Fibroblast of skin of left biceps (primary cell): ENCODE measurements at places on chromosomes 16 and 17.

DNA sequence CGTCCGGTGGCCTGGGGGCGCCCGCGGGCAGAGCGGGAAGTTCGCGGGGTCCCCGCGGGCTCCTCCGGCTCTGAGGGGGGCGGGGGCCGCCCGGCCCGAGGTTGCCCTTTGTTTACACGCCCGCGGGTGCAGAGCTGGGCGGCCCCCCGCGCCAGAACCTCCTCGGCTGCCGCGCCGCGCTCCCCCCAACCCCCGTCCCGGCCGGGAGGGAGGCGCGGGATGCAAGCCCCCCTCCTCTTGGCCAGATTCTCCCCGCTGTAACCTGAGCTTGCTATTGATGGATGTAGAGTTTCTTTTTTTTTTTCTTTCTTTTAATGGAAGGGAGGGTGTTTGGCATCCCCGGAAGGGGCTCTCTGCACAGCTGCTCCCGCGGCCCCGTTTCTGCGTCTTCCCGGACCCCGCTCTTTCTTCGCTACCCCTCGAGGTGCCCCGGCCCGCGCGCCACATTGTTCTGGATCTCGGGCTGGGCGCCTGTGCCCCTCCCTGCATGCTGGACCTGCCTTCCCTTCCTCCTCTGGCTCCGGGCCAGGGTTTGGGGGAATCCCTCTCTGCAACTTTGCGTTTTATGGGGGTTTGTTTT is 646 bp downstream of the CBX2 start:
- DNase-seq = no peak

DNA sequence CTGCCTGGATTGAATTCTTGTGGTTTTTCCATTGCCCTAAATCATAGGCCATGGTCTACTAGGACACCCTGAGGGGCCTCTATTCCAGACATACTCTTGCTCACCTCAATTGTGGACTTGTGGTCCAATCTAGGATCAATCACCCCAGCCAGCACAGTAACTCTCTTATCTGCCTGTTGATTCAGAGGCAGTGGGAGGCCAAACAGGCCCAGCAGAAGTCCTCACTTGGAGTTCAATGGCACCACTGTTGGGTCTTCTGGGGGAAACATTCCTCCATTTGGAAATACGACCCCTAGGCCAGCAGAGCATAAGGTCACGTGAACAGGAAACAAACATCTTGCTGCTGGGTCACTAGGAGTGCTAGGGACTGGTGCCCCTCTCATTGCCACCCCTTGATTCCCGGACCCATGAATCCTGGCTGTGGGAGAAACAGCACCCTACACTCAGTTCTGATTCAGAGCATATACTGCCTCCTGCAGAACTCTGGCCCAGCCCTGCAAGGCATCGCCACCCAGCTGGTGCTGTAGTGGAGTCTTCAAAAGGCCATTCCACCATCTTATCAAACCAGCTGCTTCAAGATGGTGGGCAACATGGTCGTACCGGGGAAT is 6.8 kb upstream of the NXN start:
- no peak for DNase-seq

GRCh38 chr17:11742886-11743285 is 144.6 kb downstream of the DNAH9 start:
- no peak for DNase-seq

DNA sequence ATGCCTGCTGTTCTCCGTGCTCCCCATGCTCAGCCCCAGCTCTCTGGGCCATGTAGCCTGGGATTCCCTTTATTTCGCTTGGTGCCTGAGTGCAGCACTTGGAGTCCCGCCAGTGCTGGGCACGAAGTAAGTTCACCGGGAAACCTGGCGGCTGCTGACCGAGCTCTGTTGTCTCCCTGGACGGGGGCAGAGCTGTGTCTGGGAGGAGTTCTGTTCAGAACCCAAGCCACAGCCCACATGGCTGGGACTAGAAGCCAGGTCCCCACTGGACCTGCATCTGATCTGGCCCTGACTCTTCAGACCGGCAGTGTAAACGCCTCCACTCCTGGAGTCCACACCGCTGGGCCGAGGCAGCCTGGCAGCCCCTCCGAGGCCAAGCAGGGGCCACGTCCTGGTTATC is 37.5 kb upstream of the CIBAR2 start:
- no peak for DNase-seq

GRCh38 chr16:49019081-49019633 is 262.5 kb downstream of the CBLN1 start:
- DNase-seq = no peak
